ENCODE measurements at places on chromosomes 12 and 14.
A peak's percentile ranks its signal among the peaks of the same experiment; 100 is the strongest.

DNA sequence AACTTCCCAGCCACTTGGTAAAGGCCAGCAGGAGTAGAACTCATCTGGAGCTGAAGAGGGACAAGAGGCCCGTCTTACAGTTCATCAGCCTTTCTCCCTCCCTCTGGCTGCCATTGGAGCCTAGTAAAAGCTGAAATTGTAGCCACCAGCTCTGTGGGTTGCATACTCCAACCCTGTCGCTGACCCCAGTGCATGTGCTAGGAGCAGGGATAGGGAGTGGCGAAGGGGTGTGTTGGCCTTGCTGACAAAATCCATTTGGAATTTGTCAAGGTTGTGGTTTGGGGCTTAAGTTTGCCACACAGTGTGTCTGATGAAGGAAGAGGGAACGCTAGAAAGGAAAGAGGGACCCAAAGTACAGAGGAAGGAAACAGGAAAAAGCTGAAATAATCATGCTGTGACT is 4.0 kb upstream of the ARF3 start:
- no peak for DNase-seq

DNA sequence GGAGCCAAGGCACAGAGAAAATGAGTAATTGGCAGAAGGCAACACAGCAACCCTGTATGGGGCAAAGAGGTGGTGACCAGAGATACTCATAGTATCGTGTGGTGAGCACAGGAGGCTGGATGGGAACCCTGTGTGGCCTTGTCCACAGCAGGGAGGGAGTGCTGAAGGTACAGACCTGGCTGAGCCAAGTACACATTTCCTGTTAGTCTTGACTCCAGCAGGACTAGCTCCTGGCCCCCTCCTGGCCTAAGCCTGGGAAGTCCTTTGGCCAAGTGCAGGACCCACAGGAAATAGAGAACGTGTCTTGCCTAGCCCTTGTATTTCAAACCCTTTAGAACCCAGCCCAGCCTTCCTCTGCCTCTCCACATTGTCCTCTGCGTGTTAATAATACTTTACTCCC is 289.8 kb upstream of the PWP1 start:
- no peak for DNase-seq

DNA sequence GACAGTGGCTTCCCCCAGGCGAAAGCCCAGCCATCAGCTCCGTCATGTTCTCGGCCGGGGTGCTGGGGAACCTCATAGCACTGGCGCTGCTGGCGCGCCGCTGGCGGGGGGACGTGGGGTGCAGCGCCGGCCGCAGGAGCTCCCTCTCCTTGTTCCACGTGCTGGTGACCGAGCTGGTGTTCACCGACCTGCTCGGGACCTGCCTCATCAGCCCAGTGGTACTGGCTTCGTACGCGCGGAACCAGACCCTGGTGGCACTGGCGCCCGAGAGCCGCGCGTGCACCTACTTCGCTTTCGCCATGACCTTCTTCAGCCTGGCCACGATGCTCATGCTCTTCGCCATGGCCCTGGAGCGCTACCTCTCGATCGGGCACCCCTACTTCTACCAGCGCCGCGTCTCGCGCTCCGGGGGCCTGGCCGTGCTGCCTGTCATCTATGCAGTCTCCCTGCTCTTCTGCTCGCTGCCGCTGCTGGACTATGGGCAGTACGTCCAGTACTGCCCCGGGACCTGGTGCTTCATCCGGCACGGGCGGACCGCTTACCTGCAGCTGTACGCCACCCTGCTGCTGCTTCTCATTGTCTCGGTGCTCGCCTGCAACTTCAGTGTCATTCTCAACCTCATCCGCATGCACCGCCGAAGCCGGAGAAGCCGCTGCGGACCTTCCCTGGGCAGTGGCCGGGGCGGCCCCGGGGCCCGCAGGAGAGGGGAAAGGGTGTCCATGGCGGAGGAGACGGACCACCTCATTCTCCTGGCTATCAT is 663 bp downstream of the PTGER2 start:
- DNase-seq = peak; percentile 39

GRCh38 chr12:71335151-71335962 is 104.2 kb upstream of the LGR5 start:
- DNase-seq = no peak

GRCh38 chr12:13941258-13942249 is 39.8 kb downstream of the GRIN2B start:
- DNase-seq = no peak

DNA sequence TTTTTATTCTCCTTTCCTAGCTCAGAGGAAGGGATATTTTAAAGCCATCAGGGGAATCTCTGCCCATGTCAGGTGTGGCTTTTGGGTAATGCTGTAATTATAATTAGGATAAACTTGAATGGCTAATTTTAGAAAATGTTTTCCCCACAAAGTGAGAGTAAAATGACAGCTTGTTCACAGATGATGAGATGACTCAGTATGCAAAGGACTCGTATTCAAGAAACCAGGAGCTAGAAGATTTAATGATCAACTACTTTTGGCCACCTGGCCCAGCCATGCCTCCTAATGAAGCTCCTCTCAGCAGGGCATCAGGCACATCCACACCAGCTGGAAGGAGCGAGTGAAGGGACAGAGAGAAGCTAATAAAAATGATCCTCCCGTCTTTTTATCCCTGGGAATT is 29.0 kb upstream of the PLEKHG7 start:
- DNase-seq = no peak

GRCh38 chr14:102668291-102668873 is 75.9 kb downstream of the RCOR1 start:
- DNase-seq = no peak

DNA sequence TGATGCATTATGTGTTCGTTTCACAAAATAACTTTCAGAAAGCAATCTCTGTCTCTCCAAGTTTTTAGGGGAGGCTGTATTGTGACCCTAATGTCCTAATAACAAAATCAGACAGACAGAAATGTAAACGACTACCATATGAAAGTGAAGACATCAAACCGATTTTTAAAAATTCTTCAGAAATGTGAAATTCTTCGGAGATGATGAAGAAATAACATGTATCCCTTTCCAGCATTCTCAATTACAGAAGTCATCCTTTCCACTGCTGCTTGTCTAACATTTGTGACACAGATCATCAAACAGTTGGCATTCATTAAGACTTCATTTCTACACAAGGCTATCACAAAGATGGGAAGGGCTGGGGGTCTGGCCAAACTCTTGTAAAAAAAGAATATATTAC is 41.0 kb downstream of the DMAC2L start:
- no peak for DNase-seq

DNA sequence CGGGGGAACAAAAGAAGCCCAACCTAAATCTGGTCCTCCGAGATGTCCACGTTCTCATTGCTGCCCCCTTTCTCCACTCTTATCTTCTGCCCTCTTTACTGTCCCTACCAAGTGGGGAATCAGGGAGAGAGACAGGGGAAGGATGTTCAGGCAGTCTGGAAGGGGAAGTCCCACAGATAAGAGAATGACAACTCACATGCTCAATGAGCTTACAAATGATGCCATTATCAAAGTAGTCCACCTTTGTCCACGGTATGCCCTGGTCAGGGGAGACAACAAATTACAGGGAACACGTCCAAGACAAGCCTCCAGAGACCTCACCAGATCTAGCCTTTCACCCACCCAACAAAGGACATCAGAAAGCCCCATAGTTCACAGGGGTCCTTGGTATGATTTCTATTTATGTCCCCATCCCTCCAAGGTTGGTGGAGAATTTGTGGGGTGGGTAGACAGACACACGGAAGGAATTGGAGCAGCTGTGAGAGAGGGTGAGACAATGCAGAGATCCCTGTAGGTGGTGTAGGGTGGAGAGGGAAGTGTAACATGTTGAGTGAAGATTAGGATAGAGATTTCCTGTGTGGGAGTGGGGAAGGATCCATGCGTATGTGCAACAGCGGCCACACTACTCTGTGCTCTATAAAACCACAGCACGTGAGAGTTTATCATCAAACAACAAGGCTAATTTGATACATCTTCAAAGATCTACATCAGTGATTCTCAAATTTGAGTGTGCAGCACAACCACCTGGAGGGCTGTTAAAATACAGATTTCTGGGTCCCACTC is 10.7 kb downstream of the MYO1A start:
- no peak for DNase-seq

DNA sequence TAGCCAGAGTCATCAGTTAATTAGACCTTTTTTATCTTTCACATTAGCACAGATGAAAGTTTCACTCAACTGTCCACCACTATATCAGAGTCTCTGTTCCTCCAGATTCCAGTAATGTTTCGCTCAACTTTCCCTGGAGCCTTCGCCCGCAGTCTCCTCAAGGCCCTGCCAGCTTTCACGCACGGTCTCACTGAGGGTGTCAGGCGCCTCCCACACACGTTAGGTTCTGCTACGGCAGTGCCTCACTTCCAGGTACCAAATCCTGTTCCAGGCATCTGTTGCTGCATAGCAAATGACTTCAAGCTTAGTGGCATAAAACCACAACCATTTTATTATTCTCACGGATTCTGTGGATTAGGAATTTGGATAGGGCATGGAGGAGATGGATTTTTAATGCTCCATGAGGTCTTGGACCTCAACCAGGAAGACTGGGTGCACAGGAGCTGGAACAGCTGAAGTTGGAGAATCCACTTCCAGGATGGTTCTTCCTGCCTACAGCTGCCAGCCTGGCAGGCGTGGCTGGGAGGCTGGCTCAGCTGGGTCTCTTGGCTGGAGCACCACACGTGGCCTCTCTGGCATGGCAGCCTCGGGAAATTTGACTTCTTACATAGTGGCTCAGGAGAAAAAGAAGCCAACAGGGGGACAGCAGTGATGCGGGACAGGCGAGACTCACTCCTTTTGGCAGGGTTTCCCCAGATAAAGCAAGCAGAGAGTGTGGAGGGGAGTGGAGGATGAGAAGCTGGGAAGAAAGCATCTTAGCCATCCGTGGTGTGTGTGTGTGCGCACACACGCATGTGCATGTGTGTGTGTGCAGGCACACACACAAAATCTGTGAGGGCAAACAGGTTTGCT is 21.3 kb upstream of the BCDIN3D start:
- no peak for DNase-seq

- DNase-seq = no peak
Measured at GRCh38 chr12:44158746-44159145, 322.9 kb downstream of the TMEM117 start.

DNA sequence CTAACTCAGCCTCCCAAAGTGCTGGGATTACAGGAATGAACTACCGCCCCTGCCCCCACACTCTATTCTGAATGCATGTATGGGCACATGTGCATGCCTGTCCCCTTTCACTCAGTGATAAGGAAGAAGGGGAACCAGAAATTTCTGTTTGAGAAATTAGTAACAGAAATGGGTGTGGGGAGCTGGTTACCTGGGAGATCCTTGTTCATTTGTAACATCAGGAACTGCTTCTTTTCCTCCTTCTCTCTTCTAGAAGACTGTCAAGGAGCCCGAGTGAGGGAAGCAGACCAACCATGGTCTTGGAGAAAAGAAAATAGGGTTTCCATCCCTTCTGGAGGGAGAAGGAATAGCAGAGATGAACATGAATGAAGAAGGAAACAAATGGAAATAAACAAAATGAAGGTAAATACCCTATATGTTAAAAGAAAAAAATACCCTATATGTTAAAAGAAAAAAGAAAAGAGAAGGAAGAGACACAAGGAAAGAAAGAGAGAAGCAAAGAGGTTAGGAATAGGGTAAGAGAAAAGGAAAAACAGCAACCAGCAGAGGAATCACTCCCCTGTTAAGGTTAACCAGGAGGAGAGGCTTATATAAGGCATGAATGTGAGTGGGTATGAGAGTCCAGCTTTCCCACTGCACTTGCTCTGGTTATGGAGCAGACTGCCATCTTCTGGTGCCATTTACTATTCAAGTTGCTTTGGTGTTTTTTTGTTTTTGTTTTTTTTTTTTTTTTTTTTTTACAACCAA is 3.3 kb downstream of the PPP1R3E start:
- peak; percentile 47 for DNase-seq

GRCh38 chr12:22325218-22325617 is 9.3 kb downstream of the ST8SIA1 start:
- no peak for DNase-seq

DNA sequence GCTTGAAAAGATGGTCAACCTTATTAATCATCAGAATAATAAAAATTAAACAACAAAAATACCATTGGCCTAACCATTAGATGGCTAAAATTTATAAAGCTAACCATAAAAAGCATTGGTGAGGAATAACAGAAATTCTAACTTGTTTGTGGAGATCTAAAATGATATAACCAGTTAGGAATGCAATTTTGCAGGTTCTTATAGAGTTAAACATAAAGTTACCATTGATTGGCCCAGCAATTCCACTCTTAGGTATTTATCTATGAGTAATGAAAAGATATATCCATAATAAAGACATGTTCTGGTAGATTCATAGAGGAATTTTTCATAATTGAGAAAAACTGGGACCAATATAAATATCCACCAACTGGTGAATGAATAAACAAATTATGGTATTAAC is 1098.6 kb downstream of the FSCB start:
- no peak for DNase-seq

DNA sequence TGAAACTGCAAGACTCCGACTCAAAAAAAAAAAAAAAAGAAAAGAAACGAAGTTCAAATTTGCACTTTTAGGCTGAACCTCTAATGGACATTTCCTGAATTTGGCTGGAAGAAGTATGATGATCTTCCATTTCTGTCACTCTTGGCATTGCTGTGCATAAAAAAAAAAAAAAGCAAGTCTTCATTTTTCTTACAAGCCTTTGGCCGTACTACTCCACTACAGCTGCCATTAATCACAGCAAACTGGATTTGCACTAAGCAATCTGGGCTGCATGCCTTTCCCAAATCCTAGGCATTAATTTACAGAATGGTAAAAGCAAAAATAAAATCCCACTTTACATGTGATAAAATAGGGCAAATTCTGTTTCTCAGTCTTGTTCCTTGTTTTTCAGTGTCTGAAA is 7.1 kb downstream of the CSRP2 start:
- DNase-seq = no peak

DNA sequence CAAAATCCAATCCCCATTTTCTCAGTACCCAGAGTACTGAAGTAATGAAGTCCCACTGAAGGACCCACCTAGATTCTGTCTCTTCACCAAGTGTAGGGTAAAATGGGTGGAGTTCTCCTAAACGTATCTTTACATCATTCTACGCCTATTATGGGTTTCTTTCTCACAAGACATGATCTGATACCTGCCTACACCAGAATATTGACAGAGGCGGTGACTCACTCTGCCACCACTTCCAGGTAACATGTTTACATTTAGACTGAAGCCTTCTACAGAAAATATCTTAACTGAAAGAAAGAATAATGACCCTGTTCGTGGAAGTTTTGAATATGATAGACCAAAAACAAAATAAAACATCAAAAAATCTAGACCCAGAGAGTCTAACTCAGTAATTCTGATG is 89.8 kb downstream of the BTG1 start:
- DNase-seq = peak; percentile 46

Measured in CD4-positive, CD25-positive, alpha-beta regulatory T cell (primary cell).